Prostate gland (tissue), 2 donors: ENCODE measurements at places on chromosomes 3 and 15. TPM values are rescaled to one million over a fixed set of nuclear protein-coding genes. Genes with fewer than 3 reads are reported as not detected.

DNA sequence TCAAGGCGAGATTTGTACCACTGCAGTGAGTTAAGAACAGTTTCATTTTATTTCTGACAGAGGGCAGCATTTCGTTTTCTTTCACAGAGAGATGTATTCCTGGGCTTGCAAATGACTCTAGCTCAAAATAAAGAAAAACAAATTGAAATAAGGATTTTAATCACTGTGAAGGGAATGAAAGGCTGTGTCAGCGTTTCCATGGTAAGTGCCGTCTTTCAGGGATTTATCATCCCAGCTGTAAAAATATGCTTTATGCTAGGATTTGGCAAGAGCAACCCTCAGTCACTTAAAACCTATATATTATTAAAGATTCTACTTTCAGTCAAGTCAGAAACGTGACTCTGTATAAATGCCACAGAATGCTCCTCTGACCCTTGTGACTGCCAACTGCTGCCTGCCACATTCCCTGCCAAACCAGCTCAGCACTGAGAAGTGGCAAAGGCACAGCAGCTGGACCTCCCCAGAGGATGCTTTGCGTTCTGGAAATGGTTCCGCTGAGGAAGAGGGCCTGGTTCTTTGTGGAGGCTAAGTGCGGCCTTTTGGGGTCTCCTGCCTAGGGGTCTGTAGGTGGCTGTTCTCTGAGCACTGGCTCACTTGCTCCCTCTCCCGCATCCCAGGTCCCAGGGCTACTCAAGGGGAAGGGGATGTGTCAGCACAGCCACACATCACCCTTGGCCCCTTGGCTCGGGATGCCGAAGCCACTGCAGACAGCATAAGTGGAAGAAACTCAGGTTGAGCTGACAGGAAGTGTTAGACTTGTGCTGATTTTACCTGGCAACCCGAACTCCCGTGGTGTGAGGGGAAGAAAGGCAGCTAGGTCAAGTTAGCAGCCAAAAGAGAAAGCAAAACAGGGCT lies 56.6 kb upstream of the POMGNT2 start:
- DNase-seq = no peak

DNA sequence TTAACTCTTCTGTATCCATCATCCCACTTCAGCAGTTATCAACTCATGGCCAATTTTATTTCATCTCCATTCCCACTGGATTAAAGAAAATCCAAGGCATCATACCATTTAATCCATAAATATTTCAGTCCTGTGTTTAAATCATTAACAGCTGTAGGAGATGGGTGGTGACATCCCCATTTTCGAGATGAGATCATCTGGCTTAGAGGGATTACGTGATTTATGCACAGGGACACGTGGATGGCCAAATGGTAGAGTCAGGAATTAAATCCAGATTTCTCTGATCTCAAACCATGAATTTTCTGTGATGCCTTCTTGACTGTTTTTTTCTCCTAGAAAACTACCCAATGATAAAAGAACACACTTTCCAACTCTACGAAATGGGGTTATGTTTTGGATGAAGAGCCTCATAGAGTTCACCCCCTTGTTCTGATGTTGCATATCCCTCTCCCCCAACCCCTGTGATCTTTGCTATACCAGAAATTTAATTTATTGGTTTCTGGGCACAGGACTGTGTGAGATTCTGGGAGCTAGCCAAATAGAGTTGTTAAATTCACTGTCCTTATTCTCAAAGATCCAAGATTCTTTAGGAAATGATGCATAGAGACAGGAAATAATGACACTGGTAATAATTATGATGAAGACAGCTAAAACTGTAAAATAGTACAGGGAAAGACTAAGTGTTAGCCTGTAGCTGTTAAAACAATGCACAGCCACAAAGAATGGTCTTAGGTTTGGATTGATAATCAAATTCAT lies 7.4 kb downstream of the ZNF589 start:
- no peak for DNase-seq

DNA sequence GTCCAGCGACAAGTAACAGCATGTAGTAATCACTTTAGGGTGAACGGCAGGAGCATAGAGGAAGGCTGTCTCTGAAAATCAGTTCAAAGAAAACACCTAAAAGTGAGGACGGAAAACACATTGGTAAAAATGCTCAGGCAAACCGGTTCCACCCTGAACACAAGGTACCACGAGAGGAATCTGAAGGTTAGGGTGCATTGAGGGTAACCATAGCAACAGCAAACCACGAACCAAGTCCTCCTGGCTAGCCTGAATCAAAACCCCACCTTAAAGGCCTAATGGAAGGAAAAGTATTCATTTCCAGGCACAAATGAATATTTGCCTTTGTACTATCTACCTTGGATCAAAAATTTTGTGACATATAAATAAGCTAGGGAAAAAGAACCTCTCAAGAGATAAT lies 315.0 kb downstream of the OCA2 start:
- no peak for DNase-seq

- DNase-seq = peak; percentile 66
These were observed 26.8 kb upstream of the FAM107A start for GRCh38 chr3:58604031-58604430.

DNA sequence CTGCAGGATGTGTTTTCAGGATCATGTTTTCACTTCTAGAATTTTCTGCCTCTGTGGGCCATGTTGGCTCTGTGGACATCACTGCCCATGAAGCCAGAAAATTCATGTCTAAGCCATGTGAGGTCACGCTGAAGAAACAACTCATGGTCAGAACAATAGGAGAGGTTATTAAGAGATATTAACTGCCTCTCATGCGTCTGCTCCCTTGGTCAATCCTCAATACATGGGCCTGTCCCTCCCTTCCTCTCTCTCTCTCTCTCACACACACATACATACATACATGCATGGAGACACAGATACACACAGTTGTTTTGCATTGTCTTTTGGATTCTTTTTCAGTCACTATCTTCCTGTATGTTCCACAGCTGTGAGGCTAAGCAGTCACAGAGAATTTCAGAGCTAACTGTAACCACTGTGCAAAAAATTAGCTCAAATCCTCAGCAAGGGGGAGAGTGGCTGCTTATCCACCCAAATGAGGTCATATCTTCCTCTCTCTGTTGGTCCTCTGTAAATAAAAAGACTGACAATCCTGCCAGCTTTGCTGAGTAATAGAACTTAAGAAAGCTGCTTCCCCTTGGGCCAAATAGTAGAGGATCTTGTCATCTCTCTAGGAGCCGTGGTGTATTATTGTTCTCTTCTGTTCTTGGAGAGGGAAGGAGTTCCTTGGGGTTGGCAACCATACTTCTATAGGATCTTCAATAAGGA lies 45.6 kb downstream of the LRTM1 start:
- no peak for DNase-seq

DNA sequence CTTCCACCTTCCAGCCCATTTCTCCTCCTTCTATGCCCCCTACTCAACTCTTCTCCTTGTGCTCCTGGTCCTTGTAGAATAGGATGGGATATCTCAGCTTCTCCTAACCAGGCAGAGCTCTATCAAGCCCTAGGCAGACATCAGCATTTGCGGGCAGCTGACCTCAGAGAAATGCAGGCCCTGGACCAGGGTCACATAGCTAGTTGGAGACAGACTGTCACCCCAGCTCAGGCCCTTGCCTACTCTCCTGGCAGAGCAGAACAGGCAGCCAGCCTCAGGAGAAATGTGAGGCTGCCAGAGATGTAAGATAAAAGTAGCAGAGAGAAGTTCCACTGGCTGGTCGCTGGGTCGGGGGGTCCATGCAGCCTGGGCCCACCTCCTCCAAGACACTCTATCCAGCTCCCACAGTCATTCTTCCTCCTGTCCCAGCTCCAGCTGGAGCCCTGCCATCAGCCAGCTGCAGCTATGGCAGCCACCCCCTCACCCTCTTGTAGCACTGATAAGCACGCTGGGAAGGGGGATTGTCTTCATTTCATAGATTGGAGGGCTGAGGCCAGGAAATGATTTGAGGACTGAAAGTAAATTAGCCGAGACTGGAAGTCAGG lies 4.0 kb downstream of the CYP8B1 start:
- DNase-seq = no peak

DNA sequence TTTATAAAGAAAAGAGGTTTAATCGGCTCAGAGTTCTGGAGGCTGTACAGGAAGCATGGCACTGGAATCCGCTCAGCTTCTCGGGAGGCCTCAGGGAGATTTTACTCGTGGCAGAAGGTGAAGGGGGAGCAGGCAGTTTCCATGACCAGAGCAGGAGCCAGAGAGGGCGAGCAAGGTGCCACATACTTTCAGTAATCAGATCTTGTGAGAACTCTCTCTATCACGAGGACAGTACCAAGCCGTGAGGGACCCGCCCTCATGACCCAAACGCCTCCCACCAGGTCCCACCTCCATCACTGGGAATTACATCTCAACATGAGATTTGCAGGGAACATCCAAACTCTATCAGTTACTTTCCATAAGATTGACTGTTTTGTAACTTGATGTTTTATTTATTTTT lies 70.7 kb upstream of the SYN2 start:
- no peak for DNase-seq

DNA sequence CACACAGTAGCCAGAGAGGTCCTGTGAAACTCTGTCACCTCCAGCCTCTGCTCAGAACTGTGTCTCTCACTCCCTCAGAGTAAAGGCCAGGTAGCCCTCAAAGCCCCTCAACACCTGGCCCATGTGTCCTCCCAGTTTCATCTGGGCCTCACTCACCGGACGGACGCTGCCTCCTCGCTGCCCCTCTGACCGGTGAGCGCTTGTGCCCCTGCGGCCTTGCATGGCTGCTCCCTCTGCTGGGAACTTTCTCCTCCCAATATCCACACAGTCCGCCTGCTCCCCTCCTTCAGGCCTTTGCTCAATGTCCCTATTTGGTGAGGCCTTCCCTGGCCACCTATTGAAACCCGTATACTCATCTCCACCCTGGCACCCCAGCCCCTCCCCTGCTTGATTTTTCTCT lies 36.8 kb upstream of the TRH start:
- DNase-seq = no peak

DNA sequence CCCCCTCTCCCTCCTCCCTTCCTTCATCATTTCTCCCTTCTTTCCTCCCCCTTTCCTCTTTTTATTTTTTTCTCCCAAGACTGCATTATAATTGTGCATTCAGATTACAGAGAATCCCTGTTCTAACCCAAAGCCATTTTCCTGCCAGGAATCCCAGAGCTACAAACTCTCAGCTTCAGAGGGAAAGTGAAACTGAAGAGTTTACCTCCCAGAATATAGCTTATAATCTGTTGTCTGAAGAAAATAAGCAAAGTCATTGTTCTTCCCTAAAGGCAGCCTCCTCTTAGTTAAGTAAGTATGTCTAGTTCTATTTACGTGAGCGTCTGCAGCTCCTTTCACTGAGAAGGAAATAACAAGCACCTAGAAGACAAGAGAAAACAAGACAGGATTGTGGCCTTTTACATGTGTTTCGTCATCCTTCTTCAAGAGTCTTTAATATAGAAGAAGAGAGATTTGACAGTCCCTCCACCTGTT lies 97.2 kb downstream of the CHST2 start:
- DNase-seq = no peak

- DNase-seq = no peak
These were observed 170.9 kb downstream of the ABHD5 start for GRCh38 chr3:43861635-43862034.

GRCh38 chr15:90607361-90607760 lies 77.6 kb downstream of the CRTC3 start:
- no peak for DNase-seq

DNA sequence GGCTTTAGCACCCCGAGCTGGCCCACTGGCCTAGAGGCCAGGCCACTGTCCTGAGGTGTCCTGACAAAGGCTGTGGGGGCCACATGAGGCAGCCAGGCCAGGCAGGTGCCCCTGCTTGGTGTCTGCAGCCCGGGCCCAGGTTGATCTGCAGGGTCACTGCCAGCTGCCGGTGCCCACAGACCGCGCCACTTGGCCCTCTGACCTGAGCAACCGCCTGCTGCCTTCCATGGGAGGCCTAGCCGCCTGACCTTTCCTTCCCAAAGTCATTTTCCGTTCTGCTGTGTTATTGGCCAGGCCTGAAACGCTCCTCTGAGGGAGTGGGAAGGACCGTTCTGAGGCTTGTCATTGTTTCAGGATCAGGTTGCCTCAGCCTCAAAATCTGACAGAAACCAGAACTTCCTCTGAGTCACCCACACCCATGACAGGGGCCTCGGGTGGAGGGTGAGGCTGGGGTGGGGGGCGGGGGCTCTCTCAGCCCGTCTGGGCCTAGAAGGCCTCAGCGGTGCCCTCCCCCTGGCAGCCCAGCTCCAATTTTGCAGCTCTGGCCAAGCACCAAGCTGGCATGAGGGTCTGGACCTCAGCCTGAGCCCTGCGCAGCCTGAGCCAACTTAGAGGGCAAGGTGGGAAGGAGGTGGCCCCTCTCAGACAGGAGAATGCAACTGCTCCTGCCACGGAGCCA lies 140.7 kb upstream of the MEF2A start:
- no peak for DNase-seq

DNA sequence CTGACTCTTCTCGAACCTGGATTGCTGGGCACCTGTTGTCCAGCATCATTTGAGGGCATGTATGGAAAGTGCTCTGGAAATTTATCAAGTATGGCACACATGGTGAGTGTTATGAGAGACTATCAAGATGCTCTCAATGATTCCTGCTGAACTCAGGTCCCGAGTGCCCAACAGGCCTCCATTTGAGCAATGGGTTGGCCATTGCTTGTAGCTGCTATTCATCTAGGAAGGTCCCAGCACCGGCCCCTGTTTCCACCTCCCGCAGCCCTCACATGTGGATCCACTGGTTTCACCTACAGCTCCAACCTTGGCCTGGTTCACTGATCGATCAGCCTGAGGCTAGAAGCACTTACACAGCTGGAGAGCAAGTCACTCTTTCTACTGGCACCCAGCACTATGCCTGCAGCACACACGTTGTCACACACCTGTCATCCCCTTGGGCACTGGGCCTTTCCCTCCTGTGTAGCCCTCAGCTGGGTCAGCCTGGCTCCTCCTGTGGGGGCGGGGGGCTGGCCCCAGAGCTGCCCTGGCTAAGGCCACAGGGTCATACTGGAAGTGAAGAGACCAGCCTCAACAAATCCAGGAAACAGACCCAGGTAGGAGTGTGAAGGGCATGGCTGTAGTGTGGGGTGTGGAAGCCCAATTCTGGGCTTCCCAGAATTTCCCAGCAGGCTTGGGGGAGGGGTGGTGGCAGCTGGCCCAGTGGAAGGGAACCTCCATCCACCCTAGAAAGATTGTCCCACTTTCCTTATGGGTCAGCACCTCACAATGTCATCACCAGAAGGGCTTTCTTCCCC lies 41.7 kb upstream of the SMAD3 start:
- DNase-seq = no peak

The PTH1R gene
- 10.8 TPM for total RNA-seq

The FOXB1 gene
- not detected for total RNA-seq

The PIGZ gene
- total RNA-seq = 4.7 TPM

The GOLGA6L4 gene
- 10.0 TPM for total RNA-seq

The MKRN3 gene
- total RNA-seq = not detected

The LDHAL6B gene
- total RNA-seq = 6.0 TPM
